ENCODE measurements at places on chromosomes 5 and 9.

GRCh38 chr5:668283-668995, 24.7 kb downstream of the TPPP start:
- no peak for DNase-seq

GRCh38 chr9:129773262-129774048, 20.6 kb upstream of the PTGES start:
- DNase-seq = peak; percentile 63

- no peak for DNase-seq
Measured at GRCh38 chr9:130229759-130230158, 35.8 kb upstream of the HMCN2 start.

- no peak for DNase-seq
Measured at GRCh38 chr5:145976431-145977155, 40.2 kb downstream of the SH3RF2 start.

DNA sequence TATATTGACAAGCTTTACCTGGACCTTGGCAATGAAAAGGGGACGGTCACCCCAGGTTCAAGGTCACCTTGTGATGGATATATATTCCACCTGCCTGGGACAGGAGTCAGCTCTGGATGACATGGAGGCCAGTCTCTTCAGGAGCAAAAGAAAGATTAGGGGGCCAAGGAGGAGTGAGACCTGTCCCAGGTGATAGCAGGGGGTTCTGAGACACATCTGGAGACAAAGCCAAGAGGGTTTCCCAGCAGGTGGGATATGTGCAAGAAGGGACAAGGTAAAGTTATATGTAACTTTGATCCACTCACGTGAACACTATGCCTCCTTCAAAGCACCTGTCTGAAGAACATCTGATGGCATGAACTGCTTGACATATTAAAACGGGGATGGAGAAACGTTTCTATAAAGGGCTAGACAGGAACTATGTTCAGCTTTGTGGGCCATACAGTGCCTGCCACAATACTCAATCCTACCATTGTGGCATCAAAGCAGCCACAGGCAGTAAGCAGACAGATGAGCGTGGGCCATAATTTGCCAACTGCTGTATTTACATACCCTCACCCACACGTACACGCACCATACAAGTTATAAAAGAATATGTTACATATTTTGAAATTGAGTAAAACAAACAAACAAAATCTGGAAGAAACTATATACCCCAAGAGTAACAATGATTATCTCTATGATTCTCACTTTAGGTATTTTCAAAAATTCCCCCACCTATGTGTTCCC, 62.9 kb upstream of the ZNF622 start:
- no peak for DNase-seq

DNA sequence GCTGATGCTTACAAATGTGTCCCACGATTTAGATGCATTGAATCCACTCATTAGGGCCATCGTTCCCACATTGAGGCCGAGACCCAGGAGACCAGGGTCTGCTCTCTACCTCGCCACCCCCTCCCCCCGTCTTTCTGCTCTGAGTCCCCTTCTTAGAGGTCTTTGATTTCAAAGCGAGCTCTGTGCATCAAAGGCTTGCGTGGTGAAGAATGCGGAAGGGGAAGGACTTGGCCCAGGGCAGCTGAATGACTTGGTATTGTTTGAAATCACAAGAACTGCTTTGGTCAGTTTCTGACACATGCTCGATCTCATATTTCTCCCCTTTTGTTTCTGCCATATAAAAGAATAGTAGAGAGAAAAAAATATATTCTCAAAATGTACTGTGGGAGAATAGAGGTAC, 78.3 kb upstream of the IRX1 start:
- DNase-seq = no peak

DNA sequence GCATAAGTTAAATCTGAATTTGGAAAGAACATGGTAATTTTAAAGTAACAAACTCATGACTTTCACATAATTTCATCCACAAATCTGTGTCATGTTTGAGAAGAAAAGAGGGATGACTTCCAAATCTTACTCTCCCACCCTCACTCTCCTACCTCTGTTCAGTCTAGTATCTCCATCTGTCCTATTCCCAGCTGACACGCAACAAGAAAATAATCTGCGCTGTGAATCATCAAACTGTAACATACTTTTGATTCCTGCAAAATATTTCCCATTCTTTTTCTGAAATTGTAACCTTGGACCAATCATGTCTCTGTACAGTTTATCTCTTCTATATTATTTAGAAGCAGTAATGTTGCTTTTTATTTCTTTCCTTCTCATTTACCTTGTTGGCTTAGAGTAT, 91.4 kb downstream of the SLC12A2 start:
- no peak for DNase-seq

GRCh38 chr5:135391869-135392255, 7.2 kb downstream of the MACROH2A1 start:
- DNase-seq = no peak

DNA sequence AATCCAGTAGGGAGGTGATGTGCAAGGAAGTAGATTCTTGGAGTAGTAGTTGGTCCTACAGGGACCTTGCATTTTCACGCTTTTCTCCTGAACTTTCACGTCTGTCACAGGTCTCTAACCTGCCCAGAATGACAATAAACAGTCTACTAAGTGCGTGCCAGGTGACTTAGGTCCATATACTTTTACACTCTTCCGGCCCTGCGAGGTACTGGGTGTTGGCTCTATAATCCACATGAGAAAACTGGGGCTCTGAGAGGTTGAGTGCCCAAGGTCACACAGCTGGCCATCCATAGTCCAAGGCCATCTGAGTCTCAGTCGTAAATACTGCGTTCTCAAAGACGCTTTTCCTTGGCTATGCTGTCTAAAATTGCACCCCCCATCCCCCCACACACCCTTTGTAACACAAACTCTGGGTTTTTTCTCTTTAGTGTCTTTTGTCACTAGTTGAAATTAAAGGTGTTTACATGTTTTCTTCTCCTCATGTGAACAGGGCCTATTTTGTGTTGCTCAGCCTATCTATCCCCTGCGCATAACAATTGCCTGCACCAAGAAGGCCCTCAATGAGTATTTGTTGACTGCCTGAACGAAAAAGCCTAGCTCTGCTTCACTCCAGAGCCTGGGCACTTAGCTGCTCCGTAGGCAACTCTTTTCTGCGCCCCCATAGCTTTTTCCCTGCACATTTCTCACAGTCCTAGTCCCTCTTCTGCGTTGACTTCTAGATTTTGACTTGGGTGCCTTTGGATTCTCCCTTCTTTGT, 943 bp downstream of the SFXN1 start:
- DNase-seq = no peak

DNA sequence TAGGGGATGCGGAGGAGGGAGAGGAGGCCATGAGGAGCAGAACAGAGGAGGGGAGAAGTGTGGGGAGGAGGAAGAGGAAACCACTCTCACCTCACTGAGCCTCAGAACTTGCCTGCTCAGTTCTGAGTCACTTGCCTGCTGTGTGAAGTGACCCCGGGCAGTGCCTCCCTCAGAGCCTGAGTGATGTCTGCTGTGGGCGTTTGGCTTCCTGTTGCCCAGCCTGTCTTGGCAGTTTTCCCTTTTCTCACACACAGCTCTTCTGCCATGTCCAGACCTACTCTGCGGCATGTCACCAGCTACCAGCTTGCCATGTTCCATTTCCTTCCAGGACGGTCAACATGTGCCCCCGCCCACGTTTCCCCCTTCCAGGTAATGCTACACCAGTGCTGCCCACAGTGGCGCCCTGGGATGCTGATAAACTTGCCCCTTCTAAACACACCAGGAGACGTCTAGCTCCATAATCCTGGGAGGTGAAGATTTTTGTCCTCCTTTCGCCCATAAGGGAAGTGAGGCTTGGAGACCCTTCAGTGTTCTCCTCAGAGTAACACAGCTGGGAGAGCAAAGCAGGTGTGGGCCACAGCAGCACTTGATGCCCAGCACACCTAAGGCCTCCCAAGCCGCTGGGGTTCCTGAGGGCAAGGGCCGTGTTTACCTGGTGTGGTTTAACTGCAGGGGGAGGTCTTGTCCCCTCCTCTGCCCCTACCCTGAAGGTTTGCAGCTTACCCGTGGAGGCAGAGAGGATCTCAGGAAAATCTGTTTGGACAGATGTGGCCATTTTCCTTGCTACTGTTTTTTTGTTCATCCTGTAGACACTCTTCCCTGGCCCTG, 63.8 kb upstream of the RNF130 start:
- DNase-seq = peak; percentile 47

- DNase-seq = no peak
Measured at GRCh38 chr5:14353726-14354474, 210.8 kb downstream of the TRIO start.

DNA sequence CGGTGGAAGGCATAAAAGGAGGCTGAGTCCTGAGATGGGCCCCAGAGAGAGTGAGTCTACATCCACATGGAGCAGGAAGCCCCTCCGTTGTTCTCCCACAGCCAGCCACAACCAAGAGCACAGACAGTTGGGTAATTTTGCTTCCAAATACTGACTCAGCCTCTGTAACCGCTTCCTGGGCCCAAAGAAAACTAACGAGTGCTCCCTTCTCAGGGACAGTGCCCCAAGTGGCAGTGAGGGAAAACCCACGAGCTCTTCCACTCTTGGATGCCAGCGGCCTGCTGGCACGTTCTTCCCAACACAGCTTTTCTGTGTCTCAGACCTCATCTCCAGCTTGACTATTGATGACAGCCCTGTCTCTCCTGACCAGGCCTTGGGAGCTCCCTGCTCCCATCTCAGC, 207.6 kb downstream of the FSTL4 start:
- no peak for DNase-seq

GRCh38 chr5:14956423-14957046, 85.0 kb upstream of the ANKH start:
- DNase-seq = no peak

GRCh38 chr5:156892223-156892622, 42.1 kb downstream of the PPP1R2B start:
- no peak for DNase-seq

DNA sequence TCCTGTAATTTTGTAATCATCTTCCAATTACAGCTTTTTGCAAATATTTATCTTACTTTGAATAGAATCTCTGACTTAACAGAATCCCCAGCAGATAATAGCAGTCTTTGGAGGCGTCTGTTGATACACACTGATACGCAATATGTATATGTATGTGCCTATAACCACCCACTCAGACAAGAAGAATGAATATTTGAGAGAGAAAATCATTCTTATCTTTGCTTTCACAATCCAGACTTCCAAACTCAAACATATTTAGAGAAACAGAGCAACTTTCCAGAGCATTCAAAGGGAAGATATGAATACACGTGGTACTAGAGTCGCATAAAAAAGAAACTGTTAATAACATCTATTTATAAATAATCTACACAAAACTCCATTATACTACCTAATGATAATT, 6.1 kb downstream of the RORB start:
- DNase-seq = no peak

DNA sequence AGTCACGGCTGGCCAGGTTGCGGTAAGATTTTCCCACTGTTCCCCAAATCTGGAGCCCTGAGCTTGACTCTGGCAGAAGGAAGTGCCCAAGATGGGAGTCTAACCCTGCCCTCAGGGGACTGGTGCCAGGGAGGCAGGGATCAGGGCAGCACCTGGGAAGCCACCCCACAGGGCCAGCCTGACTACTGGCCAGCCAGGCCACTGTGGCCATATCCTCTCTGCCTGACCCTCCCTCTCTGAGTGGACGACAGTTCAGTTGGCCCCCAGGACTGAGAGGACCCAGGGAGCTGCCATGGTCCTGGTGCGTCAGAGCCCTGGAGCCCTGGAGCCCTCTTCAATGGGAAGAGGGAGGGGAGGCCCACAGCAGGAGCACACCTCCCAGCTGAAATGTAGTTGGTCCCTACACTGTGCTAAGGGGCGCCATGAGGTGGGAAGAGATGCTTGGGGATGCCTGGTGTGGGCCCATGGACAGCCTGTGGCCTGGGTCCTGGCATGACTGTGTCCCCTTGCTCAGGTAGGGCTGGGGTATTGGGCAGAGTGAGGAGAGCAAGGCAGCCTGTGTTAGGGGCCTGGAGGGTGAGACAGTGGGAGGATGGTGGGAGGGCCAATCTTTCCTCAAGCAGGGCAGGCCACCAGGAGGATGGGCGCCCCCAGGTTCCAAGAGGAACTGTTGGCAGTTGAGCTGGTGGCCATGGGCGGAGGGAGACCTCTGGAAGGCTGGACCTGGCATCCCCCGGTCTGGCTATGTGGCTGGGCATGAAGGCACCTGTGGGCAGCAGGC, 81.1 kb downstream of the PHF2 start:
- DNase-seq = no peak

DNA sequence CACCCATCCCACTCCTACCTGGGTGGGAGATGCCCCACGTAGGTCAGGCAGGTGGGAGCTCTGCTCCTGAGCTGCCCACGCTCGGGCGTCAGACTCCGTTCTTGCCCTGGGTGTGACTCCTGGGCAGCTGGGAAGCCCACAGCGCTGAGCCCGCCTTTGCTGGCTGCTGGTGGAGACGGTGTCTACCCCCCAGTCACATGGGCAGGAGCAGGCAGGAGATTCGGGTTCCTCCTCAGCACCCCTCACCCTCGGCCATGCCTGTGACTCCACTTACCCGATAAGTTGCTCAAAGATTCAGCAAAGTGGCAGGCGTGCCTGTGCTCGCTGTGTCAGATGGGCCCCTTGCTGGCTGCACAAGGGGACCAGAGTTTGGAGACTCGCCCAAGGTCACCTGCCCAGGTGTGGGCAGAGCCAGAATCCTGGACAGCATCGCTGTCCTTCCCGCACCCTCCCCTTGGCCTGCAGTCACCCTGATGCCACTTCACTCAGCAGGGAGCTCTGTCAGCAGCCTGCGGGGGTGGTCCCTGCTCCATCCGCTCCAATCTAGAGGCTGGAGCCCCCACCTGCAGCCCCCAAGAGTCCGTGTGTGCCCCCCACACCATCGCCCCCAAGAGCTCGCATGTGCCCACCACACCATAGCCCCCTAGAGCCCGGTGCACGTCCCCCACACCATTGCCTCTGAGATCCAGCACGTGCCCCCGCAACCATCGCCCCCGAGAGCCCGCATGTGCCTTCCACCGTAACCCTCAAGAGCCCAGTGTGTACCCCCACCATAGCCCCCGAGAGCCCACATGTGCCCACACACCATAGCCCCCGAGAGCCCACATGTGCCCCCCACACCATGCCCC, 4.2 kb downstream of the LCN1 start:
- no peak for DNase-seq

- DNase-seq = no peak
Measured at GRCh38 chr5:102797322-102797884, 42.3 kb downstream of the PAM start.

- no peak for DNase-seq
Measured at GRCh38 chr9:7097040-7097715, 339.4 kb downstream of the KDM4C start.

DNA sequence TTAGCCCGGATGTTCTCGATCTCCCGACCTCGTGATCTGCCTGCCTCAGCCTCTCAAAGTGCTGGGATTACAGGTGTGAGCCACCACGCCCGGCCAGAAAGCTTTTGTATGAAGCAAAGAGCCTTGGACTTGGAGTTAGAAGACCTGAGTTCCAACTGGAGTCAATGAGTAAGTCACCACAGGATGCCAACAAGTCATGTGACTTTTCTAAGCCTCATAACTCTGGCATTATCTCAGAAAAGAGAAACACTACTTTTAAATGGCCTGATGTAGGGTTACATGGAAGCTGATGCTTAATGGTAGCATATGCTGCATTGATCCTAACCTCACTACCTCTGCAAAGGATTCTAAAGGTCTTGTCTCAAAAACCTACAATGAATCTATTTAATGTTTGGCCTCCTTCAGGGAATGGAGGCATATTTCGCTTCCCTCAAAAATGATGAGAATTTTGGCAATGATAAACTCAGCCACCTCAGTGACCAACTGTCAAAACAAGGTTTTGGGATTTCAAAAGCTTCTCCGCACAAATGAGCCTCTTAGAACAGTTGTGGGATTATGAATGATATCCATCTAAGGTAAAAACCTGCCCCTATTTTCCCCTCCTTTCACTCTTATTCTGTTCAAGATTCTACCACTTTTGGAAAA, 236.8 kb downstream of the ACTL7B start:
- no peak for DNase-seq
